Activated naive CD4-positive, alpha-beta T cell treated with anti-CD3 and anti-CD28 coated beads for 36 hours (primary cell): ENCODE measurements at places on chromosomes 5 and 9. TPM values are rescaled to one million over a fixed set of nuclear protein-coding genes. Genes with fewer than 3 reads are reported as not detected.

PCDHA7 gene
- total RNA-seq = not detected

IFNA13 gene
- not detected for total RNA-seq

VDAC1 gene
- 513 TPM for total RNA-seq

ICE1 gene
- total RNA-seq = 19.1 TPM

MEF2C gene
- not detected for total RNA-seq

ZNF454 gene
- total RNA-seq = not detected

SPINK13 gene
- not detected for total RNA-seq

AIF1L gene
- 1.8 TPM for total RNA-seq

MYMK gene
- total RNA-seq = not detected

- DNase-seq = no peak
These were observed 78.4 kb downstream of the APBA1 start for GRCh38 chr9:69593756-69594155.

DNA sequence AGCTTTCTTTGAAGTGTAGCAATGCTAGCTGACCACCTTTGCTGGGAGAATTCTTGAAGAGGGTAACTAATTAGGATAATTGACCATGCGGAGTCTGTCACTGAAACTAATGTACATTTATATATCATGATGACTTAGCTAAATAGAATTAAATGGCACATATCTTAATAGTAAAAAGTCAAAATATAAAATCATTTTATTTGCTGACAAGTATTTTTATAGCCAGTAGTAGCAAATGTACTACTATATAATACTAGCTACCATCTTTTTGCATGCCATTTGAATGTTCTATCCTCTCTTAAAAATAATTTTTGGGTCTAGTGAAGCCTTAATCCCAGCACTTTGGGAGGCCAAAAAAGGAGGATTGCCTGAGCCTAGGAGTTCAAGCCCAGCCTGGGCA is 605.8 kb upstream of the COX7C start:
- no peak for DNase-seq

GRCh38 chr5:90560771-90561170 is 2.2 kb downstream of the ADGRV1 start:
- no peak for DNase-seq

- DNase-seq = no peak
These were observed 9.6 kb upstream of the NME5 start for GRCh38 chr5:138148811-138149210.

- no peak for DNase-seq
These were observed 10.0 kb upstream of the CCL28 start for GRCh38 chr5:43422143-43422542.

DNA sequence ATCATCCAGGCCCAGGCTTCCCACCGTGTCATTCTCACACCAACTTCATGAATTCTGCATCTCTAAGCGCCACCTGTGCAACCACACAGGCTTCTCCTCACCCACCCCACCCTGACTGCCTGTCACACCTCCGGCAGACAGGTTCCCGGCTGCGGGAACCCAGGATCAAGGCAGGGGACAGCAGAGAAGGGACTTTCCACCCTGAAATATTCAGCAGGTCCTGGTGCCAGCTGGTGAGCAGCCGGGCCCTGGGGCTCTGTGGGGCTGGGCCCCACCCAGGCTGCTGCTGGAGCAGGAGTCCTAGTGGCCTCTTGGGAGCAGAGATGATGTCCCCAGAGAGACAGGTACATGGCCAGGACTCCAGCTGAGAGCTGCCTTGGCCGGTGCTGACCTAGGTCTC is 12.7 kb downstream of the ANXA6 start:
- DNase-seq = no peak

- DNase-seq = no peak
These were observed 218.4 kb downstream of the CACNA1B start for GRCh38 chr9:138095813-138096518.

- DNase-seq = no peak
These were observed 420.4 kb downstream of the CETN3 start for GRCh38 chr5:89988998-89989655.

GRCh38 chr9:120312031-120312430 is 267.9 kb downstream of the CDK5RAP2 start:
- DNase-seq = no peak

- no peak for DNase-seq
These were observed 12.3 kb downstream of the RXRA start for GRCh38 chr9:134338394-134339182.

GRCh38 chr9:34272101-34272541 is 56.9 kb downstream of the KIF24 start:
- DNase-seq = no peak

- DNase-seq = no peak
These were observed 10.0 kb downstream of the NKD2 start for GRCh38 chr5:1018596-1018995.

GRCh38 chr9:36017278-36017677 is 19.4 kb upstream of the RECK start:
- no peak for DNase-seq

- no peak for DNase-seq
These were observed 16.9 kb upstream of the SLC22A4 start for GRCh38 chr5:132277256-132277655.

DNA sequence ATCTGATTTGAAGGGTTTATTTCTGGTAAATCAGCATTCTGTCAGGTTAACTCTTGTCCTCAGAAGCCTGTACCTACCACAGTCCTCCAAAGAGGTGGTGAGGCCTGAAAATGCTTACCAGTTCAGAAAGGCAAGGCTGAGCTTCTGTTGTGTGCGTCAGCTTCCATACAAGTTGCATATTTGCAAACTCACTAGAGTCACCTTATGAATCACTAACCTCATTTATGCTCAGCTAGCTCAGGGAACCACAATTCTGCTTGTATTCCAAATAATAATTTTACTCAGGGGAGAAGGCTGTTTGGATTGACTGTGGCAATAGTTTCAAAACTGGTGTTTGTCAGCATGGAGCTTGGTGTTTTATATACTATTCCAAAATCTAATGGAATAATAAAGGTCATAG is 355.1 kb upstream of the RFX3 start:
- no peak for DNase-seq
